ENCODE measurements at places on chromosomes 12 and 14.

DNA sequence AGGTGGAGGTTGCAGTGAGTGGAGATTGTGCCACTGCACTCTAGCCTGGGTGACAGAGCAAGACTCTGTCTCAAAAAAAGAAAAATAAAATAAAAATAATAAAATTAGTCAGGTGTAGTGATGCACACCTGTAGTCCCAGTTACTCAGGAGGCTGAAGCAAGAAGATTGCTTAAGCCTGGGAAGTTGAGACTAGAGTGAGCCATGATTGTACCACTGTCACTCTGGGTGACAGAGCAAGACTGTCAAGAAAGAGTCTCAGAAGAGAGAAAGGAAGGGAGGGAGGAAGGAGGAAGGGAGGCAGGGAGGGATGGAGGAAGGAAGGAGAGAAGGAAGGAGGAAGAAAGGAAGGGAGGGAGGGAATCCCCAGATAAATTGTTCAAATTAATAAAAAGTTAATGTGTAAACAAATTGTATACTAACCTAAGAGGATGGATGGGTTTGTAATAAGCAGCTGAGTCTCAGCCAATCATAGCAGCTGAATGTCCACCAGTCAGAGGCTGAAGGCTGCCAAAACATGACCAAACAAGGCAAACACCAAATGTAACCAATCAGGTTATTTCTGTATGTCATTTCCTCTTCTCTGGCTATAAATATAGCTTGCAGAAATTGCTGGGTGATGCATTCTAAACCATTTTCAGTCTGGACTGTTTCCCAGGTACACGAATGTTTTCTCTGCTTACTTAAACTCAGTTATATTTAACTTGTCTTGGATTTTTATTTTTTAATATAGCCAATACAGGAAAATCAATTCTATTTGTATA, 6.1 kb upstream of the CDCA4 start:
- DNase-seq, result no peak

- no peak for DNase-seq
Observed at GRCh38 chr14:51516706-51517395, 134.9 kb upstream of the FRMD6 start.

GRCh38 chr12:55985341-55985740, 11.5 kb downstream of the RAB5B start:
- DNase-seq, result no peak

DNA sequence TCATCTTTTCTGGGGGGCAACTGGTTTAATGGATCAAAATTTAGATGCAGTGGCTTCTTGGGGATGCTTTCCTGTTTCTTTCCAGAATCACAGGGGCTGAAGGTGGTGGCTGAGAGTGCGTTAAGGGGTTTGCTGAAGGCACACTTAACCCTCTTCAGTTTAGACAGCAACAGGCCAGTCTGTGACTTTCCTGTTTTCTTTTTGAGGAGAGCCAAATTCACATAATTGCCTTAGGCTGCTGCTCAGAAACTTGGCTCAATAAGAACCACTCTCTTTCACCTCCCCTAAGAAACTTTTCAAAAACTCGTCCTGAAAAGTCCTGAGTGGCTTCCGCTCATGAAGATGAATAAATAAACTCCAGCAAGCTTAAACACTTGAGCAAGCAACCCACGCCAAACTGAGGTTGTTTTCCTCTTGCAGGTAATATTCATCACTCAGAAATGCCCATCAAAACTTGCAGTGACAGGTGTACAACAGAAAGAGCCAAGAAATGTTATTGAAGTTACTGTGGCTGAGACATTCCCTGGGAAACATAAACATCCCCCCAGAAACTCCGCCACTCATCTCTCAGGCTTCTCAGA, 510.4 kb downstream of the TMEM132D start:
- DNase-seq, result no peak

- peak; percentile 66 for DNase-seq
Observed at GRCh38 chr12:116687888-116688287, 50.0 kb downstream of the SPRING1 start.

DNA sequence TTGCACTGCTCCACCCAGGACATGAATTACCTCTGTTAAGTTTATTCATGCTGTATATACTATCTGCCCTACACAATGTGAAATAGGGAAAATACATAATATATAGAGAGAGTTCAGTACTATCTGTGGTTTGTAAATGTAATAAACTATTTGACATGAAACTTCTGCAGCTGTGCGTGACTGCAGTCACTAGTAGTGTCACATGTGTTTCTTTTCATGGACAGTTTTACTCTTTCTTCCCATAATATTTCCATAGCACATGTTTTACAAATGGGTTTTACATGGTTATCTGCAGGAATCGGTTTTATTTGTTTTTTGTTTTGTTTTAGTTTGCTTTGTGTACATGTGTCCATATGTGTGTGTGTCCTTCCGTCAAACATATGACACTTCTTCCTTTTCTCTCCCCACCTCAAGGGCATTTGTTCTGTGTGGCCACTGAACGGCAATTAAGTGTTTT, 1644.1 kb upstream of the FLRT2 start:
- no peak for DNase-seq

DNA sequence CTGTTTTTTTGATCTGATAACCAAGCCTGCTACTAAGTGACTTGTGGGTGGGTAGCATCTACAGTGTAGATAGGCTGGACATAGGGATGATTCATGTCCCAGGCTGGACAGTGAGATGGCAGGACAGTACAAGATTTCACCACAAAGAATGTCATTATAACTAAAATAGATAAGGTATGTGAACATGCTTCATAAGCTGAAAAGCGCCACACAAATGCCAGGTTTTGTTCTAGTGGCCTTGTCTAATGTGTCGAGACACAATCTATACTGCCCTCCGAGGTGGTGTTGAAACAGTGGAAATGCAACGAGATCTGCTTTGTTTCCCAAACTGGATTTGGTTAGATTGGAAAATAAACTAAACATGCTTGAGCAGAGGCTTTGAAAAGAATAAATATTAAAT, 4.4 kb downstream of the LGALS3 start:
- no peak for DNase-seq

- DNase-seq, result no peak
Observed at GRCh38 chr12:38585086-38585485, 268.5 kb downstream of the ALG10B start.

GRCh38 chr14:78164226-78164853, 5.8 kb upstream of the NRXN3 start:
- DNase-seq, result peak; percentile 23

DNA sequence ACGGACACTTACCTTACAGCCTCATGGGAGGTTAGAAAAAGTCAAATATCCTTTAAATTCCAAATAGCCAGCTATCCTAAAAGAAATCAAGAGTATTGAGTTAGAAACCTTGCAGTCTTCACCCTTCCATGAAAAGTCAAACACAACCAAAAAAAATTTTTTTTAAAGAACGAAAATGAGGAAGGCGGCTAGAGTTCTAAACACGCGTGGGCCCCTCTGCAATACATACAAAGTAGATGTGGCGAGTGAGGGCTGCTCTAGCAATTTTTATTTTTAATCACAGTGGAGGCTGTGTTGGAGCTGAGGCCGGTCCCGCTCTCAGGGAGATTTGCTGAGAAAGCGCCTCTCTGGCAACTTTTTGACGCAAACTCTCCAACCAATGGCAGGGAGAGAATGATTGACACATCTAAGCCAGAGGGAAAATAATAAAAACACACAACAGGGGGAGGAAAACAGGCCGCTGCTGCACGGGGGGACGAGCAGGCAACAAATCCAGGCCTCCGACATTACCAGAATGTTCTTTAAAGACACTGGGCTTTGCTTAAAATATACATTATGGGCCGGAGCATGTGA, at the start of gene OTX2:
OTX2 (minus strand) TSS at position 333 of the 573 bp plus-strand sequence. CDS start 5,023 bp downstream, outside the sequence.
- DNase-seq, result no peak

GRCh38 chr12:81416571-81416970, 338.7 kb downstream of the ACSS3 start:
- no peak for DNase-seq

DNA sequence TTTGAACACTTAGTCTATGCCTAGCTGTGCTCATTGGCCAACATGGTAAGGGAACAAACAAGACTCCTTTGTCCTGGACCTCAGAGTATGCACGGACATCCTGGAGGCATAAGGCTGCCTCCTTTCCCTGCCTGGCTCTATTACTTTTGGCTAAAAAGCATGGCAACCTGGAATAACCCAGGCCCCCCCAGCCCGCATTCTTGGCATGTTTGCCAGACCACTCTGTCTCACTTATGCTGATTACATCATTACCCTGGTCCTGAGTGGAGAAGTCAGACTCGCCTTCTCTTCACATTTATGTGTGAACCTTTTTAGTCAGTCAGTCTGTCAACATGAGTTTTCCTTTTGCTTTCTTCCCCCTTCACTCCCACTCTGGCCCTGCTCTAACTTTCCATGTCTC, 58.0 kb upstream of the ELK3 start:
- no peak for DNase-seq

- peak; percentile 10 for DNase-seq
Observed at GRCh38 chr12:59444932-59445331, 150.9 kb upstream of the SLC16A7 start.

DNA sequence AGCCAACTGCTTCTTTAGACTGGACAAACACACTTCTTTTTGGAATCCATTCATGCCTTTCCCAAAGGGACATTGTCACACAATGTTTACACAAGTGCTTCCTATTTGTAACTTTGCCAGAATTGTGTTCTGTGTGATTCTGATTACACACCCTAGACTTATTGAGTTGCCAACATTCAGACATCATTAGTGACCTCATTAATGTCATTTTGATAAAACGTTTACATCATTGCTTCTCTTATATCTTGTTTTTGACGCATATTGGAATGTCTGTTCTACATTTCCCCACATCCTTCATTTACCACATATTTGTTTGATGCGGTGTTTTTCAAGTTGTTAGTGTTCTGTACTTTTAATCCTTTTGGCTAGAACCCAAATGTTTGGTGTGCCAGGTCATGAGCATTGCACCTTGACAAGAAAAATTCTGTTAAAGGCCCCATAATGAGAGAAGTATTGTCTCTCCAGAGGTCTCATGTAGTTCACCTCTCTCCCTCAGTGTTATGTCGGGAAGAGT, 305.5 kb downstream of the AEBP2 start:
- no peak for DNase-seq

- DNase-seq, result peak; percentile 84
Observed at GRCh38 chr14:58239244-58240195, 5.1 kb upstream of the PSMA3 start.

DNA sequence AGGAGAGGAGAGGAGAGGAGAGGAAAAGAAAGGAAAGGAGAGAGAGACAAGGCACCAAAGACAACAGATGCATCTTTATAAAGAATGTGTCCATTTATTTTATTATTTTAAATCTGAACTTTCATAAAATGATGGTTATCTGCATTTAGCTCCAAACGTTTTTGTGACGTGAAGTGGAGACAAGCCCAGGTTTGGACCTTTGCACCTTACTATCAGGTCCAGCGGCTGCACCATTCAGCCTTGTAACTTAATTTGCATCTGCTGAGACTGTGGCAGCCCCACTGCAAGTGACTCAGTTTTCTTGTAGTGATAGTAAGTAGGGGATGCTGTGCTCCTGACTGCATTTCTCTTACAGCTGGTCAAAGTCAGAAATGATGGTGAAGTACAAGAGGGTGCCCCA, 130.7 kb downstream of the NTF3 start:
- DNase-seq, result no peak

DNA sequence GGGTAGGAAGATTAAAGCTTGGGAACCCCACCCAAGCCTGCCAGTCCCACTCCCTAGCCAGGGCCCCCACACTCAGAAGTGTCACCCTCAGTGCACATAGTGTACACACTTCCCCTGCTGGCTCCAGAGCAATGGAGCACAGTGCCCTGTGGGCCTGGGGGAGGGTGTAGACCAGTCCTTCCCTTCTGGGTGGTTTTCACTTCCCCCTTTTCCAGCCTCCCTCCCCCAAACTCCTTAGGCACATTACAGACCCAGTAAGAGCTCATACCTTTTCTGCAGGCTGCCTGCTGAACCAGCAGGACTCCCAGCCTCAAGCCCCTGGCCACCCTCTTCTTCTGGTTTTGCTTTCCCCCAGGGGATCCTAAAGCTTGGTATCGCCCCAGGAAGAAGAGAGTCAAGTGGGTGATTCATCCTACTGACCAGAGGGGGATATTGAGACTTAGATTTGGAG, at the start of gene ZNF385A:
ZNF385A (minus strand) TSS at position 143 of the 451 bp plus-strand sequence. CDS start 219 bp downstream, outside the sequence.
- DNase-seq, result no peak

GRCh38 chr12:106114447-106115068, 24.2 kb downstream of the NUAK1 start:
- DNase-seq, result no peak

GRCh38 chr14:36520601-36521525, 831 bp upstream of the NKX2-1 start:
- peak; percentile 41 for DNase-seq

GRCh38 chr14:66152302-66152701, 333.9 kb upstream of the CCDC196 start:
- DNase-seq, result no peak

GRCh38 chr14:56774503-56774902, 35.8 kb downstream of the OTX2 start:
- DNase-seq, result no peak

GRCh38 chr14:50675597-50675996, 7.5 kb upstream of the SAV1 start:
- no peak for DNase-seq

DNA sequence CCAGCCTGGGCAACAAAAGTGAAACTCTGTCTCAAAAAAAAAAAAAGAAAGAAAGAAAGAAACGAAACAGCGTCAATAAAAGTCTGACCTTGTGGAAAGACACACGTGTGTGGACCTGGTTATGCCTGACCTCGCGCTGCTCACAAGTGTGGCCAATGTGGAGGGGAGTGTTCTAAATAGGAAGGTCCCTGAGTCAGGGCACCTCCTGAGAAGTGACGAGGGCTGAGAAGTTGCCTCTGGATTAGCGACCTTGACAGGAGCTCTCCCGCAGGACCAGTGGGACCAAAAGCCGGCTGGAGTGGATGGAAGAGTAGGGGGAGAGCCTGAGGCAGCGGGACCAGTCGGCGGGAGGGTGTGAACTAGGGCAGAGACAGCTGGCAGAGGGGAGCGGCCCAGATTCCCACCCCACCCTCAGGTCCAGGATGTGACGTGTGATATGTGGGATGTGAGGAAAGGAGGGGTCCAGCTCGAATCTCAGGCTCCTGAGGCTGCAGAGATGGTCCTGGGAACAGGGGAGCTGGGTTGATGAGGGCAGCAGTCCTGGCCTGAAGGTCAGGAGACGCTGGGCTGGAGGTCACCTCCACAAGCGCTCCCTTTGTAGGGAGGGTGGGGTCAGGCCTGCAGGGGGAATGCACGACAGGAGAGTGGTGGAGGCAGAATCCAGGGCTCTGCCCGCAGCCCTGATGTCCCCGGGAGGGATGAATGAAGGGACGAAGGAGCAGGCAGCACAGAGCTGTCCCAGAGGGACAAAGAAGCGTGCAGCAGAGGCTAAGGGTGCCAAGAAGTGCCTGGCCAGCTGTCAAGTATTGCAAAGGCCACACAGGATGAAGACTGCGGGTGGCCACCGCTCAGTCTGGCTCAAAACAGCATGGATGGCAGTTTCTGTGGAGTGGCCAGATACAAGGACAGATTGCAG, 24.8 kb upstream of the GPR68 start:
- DNase-seq, result no peak

DNA sequence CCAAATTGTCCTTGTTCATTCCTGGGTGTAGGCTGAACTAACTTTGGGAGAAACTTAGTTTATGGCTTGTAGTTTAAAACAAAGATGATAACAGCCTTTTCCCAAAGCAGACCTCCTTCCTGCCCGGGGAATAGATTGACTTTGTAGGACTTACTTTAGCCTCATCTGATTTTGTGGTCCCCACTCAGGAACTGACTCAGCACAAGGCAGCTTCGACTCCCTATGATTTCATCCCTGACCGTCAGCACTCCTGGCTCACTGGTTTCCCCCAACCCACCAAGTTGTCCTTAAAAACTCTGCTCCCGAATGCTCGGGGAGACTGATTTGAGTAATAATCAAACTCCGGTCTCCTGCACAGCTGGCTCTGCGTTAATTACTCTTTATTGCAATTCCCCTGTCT, 40.1 kb upstream of the DDHD1 start:
- DNase-seq, result no peak
